Fibroblast of the aortic adventitia (primary cell): ENCODE measurements at places on chromosomes 6 and 20. TPM values are rescaled to one million over a fixed set of nuclear protein-coding genes. Genes with fewer than 3 reads are reported as not detected.

TRIM15 gene
- total RNA-seq: not detected in 2 replicates

E2F1 gene
- 0.74 and 23.7 TPM in 2 replicates for total RNA-seq

PHACTR3 gene
- not detected in 2 replicates for total RNA-seq

SIGLEC1 gene
- total RNA-seq: 0.08 TPM in 1 of 2 replicates, not detected in the other
